ENCODE measurements at places on chromosomes 6 and 20. TPM values are rescaled to one million over a fixed set of nuclear protein-coding genes. Genes with fewer than 3 reads are reported as not detected.

- no peaks in the 10 kb centered on the region for H3K4me1 ChIP-seq
- H3K27ac ChIP-seq = no peak overlapping the region
- H3K4me3 ChIP-seq = no peak overlapping the region
- no peak for DNase-seq
- peaks cover 6% of the 10 kb centered on the region for H3K27me3 ChIP-seq
Observed at GRCh38 chr6:6368040-6368683, 47.7 kb upstream of the F13A1 start.

DNA sequence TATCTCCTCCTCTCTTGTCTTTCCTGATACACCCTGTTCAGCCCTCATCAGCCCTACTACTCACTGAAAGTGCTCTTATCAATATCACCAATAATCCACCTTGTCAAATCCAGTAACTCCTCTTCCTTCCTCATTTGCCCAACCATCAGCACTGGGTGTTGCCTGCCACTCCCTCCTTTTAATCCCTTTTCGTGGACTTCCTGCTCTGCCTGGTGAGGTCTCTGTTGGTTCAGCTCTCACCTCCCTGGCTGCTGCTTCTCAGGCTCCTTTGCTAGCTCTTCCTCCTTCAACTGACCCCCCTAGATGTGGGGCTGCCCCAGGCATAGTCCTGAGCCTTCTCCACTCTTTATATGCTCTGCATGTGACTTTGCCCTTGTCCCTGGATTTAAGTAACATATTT lies 92.5 kb downstream of the PREP start:
- no peaks in the 10 kb centered on the region for H3K4me1 ChIP-seq
- H3K4me3 ChIP-seq = no peak overlapping the region
- H3K36me3 ChIP-seq = peaks cover 8% of the 10 kb centered on the region
- no peaks in the 10 kb centered on the region for H3K27me3 ChIP-seq
- H3K27ac ChIP-seq = no peak overlapping the region

- no peak for DNase-seq
- H3K36me3 ChIP-seq = no peaks in the 10 kb centered on the region
- no peak overlapping the region for H3K4me3 ChIP-seq
- H3K27me3 ChIP-seq = no peaks in the 10 kb centered on the region
- H3K4me1 ChIP-seq = peaks cover 24% of the 10 kb centered on the region
Observed at GRCh38 chr6:4670824-4671409, 105.3 kb upstream of the CDYL start.

- peaks cover 7% of the 10 kb centered on the region for H3K4me1 ChIP-seq
- no peaks in the 10 kb centered on the region for H3K27me3 ChIP-seq
- no peak overlapping the region for H3K27ac ChIP-seq
- no peak overlapping the region for H3K4me3 ChIP-seq
- H3K36me3 ChIP-seq = no peaks in the 10 kb centered on the region
Observed at GRCh38 chr6:154602296-154602695, 91.8 kb upstream of the CNKSR3 start.

The TPD52L1 gene
- 3.6 TPM for total RNA-seq

The TP53RK gene
- total RNA-seq = 19.5 TPM

The LTA gene
- 0.26 TPM for total RNA-seq

All from neural crest cell (in vitro differentiated cells).